Activated naive CD4-positive, alpha-beta T cell treated with anti-CD3 and anti-CD28 coated beads, Interleukin-2, amount 50 U/mL, for 16 hours (primary cell): ENCODE measurements at places on chromosomes 6 and 20.
A peak's percentile ranks its signal among the peaks of the same experiment; 100 is the strongest.

DNA sequence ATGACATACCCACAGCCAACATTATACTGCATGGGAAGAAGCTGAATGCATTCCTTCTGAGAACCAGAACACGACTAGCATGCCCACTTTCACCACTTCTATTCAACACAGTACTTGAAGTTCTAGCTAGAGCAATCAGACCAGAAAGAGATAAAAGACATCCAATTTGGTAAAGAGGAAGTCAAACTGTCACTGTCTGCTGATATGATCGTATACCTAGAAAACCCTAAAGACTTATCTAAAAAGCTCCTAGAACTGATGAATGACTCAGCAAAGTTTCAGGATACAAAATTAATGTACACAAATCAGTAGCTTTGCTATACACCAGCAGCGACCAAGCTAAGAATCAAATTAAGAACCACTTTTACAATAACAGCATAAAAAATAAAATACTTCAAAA lies 60.5 kb downstream of the EYS start:
- no peak for DNase-seq

DNA sequence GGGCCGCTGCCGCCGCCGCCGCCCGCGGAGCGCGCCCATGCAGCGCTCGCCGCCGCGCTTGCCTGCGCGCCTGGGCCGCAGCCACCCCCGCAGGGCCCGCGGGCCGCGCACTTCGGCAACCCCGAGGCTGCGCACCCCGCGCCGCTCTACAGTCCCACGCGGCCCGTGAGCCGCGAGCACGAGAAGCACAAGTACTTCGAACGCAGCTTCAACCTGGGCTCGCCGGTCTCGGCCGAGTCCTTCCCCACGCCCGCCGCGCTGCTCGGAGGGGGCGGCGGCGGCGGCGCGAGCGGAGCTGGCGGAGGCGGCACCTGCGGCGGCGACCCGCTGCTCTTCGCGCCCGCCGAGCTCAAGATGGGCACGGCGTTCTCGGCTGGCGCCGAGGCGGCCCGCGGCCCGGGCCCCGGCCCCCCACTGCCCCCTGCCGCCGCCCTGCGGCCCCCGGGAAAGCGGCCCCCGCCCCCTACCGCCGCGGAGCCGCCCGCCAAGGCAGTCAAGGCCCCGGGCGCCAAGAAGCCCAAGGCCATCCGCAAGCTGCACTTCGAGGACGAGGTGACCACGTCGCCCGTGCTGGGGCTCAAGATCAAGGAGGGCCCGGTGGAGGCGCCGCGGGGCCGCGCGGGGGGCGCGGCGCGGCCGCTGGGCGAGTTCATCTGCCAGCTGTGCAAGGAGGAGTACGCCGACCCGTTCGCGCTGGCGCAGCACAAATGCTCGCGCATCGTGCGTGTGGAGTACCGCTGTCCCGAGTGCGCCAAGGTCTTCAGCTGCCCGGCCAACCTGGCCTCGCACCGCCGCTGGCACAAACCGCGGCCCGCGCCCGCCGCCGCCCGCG lies 730 bp downstream of the INSM1 start:
- no peak for DNase-seq

- DNase-seq, result no peak
Observed at GRCh38 chr20:10316582-10316981, 98.0 kb downstream of the SNAP25 start.

- DNase-seq, result no peak
Observed at GRCh38 chr6:144897441-144897921, 612.3 kb downstream of the UTRN start.

- DNase-seq, result no peak
Observed at GRCh38 chr20:52799130-52799529, 173.0 kb upstream of the TSHZ2 start.

- no peak for DNase-seq
Observed at GRCh38 chr20:6956574-6956973, 189.1 kb downstream of the BMP2 start.

DNA sequence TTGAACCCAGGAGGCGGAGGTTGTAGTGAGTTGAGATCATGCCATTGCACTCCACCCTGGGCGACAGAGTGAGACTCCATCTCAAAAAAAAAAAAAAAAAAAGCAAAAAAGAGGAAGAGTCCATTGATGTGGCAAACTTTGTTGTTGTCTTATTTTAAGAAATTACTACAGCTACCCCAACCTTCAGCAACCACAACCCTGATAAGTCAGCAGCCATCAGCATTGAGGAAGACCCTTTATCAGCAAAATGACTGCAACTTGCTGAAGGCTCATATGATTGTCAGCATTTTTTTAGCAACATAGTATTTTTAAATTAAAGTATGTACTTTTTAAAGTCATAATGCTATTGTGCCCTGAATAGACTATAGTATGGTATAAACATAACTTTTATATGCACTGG lies 48.8 kb downstream of the ZFP64 start:
- DNase-seq, result no peak

DNA sequence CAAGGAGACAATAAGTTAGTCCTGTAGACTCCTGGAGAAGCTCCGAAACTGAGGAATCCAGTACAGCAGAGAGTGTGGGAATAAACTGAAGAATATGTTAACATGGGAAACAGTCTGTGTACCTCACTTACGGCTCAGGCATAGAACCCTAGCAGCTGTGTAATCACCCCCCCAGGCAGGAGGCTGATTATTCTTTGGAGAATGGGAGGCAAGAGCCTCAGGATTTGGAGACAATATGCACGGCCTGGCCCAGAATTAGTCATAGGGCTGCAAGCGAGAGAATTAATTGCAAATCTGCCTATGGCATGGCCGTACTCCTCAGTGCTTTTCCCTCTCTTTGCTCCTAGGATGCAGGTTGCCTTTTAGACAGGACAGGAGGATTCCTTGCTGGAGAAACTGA lies 27.5 kb upstream of the FYN start:
- DNase-seq, result no peak

GRCh38 chr20:42572320-42573016 lies 617.2 kb downstream of the PTPRT start:
- DNase-seq, result no peak

- DNase-seq, result peak; percentile 19
Observed at GRCh38 chr6:40845553-40845952, 193.5 kb downstream of the UNC5CL start.

- DNase-seq, result no peak
Observed at GRCh38 chr6:108733706-108734265, 114.4 kb upstream of the ARMC2 start.

GRCh38 chr20:43691928-43692524 lies 25.1 kb downstream of the MYBL2 start:
- DNase-seq, result peak; percentile 62

- peak; percentile 51 for DNase-seq
Observed at GRCh38 chr20:45300961-45301360, 5.7 kb upstream of the RBPJL start.

DNA sequence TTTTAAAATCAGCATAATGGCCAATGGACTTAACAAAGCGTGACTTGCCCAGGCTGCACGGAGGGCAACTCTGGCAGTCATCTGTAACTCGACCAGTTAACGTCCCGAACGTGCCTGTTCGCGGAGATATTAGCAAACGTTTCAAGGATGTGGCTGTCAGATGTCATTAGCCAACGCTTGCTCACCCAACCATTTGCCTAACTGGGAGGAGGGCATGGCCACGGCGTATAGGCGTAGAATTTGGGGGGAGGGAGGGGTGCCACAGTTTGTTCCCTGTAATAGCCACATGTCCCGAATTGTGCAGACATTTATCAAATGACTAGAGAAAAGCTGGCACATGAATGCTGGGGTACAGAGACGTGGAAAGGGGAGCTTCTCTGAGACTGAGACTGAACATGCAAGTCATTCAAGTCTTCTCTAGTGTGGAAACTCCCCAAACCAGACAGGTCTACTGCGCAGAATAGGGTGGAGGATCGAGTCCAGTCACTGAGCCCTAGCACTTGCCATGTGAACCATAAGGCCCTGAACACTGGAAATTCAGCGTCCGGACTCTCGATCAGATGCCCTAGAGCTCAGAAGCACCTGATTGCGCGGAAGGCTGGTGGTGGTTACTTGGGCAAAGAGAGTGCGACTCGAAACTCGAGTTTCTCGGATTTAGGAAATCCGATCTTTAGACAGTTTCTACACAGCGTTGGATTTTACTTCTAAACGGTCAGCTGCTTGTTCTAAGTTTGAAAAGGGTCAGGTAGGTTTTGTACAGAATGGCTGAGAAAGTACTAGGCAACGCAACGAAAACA lies 32.6 kb downstream of the TFAP2B start:
- no peak for DNase-seq

- DNase-seq, result no peak
Observed at GRCh38 chr6:159852877-159853276, 37.9 kb upstream of the MAS1 start.

GRCh38 chr6:11969092-11969491 lies 43.0 kb upstream of the HIVEP1 start:
- no peak for DNase-seq

GRCh38 chr6:137666202-137666774 lies 172.1 kb upstream of the OLIG3 start:
- no peak for DNase-seq

GRCh38 chr20:13868331-13868730 lies 83.5 kb downstream of the NDUFAF5 start:
- no peak for DNase-seq

DNA sequence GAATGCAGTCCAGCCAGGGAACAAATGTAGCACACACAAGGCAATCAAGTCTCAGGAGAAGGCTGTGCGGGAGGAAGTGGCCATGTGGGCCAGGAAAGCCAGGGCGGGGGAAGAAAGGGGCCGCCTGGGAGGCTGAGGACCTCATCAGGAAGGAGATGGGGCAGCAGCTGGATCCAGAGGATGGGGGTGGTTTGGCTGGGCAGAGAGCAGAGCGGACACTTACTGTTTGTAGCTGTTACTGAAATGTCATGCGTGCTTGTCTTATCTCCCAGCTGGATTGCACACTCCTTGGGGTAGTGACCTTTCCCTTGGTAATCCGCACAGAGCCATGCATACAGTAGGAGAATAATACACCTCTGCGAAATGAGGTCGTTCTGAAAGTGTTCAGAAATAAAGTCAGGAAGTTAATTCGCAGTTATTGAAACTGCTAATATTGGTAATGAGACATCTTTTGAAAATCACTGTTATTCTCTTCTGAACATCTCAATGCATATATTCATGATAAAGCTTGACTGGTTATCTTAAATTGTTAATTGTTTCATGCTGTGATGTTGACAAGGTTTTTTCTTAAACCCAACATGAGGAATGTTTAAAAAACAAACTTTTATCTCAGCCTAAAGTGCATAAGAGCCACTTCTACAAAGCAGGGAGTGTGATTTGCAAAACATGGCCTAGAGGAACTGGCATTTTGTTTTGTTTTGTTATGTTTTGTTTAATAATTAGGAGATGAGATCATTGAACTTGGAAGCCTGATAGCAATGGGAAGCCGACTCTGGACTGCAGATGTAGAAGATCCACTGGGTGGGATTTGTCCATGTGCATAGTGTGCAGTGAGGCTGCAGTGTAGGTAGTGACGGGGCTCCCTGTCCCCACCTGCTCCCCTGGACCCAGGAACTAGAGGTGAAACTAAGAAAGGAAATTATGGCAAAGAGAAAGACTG lies 18.0 kb upstream of the MAP3K4 start:
- DNase-seq, result no peak
